ENCODE measurements at places on chromosomes 2 and 18.

DNA sequence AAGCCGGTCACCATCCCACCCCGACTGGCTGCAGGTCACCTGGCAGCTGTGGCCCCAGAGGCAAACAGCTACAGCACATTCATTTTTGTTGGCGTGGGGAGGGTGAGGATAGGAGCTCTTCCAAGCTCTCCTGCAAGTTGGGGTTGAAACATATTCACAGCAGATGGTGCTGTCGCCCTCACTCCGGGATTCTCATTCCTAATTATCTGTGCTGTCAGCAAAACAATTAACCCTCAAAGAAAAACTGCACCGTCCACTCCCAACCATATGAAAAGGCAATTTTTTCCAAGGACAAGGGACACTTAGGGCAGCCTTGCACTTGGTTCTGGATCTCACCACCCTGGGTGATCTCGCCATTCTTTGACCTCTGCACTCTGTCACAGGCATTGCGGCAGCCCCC, 68.6 kb downstream of the ZBTB7C start:
- DNase-seq, result no peak

GRCh38 chr2:234375176-234375880, 121.6 kb downstream of the ARL4C start:
- DNase-seq, result no peak

GRCh38 chr2:241701399-241702154, at the start of gene ING5:
Gene ING5, plus strand, starts transcription at chr2:241702039. Its CDS starts 27 bp downstream, at chr2:241702066.
- peak; percentile 90 for DNase-seq

- DNase-seq, result no peak
These were observed 567 bp downstream of the VWA3B start for GRCh38 chr2:98087447-98088020.

DNA sequence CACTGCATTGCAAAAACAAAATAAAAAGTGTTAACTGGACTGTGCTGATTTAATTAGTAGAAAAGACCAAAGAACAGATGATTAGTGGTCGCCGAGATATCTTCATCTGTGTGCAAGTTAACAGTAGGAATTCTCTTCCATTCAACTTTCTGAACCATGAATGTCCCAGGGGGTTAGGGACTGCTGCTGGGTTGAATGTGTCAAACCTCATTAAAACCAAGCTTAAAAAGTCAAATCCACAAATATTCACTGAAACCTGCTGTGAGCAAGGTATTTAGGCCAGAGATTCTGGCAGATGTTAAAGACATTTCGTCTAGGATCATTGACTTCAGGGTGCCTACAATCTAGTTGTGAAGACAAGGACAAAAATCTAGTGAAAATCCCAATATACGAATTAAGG, 58.7 kb downstream of the STPG4 start:
- no peak for DNase-seq

- DNase-seq, result no peak
These were observed 101.7 kb upstream of the PGAP1 start for GRCh38 chr2:197028230-197028629.

- DNase-seq, result no peak
These were observed 122.2 kb upstream of the NXPH2 start for GRCh38 chr2:138902239-138902871.

- no peak for DNase-seq
These were observed 56.6 kb upstream of the PPM1B start for GRCh38 chr2:44112096-44112495.

- DNase-seq, result no peak
These were observed 11.7 kb downstream of the PASK start for GRCh38 chr2:241137276-241138190.

- no peak for DNase-seq
These were observed 977 bp downstream of the SLC8A1 start for GRCh38 chr2:40450796-40451430.

DNA sequence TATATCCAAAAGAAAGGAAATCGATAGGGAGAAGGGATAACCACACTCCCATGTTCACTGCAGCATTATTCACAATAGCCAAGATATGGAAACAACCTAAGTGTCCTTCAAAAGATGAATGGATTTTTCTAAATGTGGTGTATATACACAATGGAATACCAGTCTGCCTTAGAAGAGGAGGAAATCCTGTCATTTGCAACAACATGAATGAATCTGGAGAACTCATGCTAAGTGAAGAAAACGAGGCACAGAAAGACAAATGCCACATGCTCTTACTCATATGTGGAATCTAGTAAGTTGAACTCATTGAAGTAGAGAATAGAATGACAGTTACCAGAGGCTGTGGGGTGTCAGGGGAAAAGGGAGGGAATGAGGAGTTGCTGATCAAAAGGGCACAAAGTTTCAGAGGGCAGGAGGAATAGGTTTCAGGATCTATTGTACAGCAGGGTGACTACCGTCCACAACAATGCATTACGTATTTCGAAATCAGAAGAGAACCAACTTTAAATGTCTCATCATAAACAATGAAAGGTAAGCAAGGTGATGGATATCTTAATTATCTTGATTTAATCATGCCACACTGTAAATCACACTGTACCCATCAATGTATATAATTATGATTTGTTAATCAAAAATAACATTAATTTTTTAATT, 46.1 kb downstream of the SIGLEC15 start:
- DNase-seq, result no peak

- no peak for DNase-seq
These were observed 157.6 kb downstream of the FAM210A start for GRCh38 chr18:13568443-13569392.

DNA sequence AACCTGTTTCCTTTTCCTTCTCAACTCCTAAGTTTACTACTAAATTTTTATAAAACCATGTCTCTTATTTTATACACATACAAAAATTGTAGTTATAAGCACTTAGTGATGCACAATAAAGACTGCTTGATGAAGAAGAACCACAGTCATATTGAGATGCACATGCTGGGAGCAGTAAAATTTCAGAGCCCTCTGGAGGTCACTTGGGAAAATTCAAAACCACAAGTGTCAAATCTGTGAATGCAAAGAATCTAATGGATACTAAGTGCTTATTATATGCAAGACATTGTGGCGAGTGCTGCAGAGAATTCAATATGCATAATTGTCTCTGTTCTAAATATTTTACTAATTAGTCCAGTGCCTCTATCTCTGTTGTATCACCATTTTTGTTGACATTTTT, 180.5 kb downstream of the VWC2L start:
- DNase-seq, result no peak

GRCh38 chr2:43328133-43328532, 101.7 kb upstream of the ZFP36L2 start:
- no peak for DNase-seq

GRCh38 chr18:47748847-47749599, 181.4 kb downstream of the SMAD2 start:
- DNase-seq, result peak; percentile 51

- DNase-seq, result no peak
These were observed 49.9 kb upstream of the EML6 start for GRCh38 chr2:54673501-54673998.

GRCh38 chr2:239816576-239817467, 208.3 kb downstream of the NDUFA10 start:
- no peak for DNase-seq

DNA sequence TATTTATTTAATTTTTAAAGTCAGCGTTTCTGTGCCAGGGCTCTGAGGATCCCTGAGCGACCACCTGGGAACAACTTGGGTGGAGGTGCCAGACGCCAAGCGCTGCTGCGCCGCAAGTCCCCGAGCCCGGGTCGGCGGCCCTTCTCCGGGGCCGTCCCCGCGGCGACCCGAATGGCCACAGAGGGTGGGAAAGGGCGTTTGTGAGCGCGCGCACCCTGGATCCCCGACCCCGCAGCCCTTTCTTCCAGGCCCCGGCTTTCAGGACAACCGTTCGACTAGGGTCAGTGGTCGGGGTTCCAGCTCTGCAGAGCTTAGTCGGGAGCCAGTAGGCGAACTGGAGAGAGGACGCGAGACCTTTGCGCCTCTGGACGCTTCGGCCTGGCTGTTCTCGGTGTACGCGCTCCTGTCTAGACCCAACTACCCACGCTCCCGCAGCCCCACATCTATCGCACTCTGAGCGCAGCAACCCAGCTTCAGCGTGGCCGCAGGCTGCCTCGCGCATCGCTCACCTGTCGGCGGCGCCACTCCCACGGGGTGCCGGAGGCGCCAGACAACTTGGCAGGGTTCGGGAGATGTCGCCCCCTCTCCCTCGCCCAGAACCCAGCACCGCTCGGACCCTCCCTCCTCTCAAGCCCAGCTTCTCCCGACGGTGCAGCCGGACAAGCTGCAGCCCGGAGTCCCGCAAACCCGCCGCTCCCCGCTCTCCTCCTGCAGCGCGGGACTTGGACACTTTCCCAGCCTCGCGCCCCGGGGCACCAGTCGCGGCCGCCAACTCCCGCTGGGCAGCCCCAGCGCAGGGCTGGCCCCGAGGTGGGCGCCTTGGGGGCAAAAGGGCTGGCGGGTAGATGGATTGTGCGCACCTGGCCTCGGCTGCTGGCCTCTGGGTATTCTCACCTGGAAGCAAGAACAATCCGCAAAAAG, 758 bp downstream of the LYPD1 start:
- DNase-seq, result no peak

DNA sequence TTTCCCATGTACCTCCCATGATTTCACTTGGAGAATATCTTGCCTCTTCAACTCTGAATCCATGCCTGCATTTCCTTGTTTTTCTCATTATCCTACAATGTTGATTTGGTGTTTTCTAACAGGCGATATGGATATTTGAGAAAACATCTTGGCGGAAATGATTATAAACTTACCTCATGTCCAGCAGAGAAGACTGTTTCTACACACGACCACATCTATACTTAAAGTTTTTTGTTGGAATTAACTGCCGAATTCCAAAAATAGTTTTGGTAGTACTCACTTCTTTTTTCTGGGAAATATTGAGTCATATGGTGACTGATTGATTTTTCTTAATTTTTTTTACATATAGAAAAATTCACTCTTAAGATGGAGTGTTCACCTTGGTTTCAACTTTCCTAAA, 41.4 kb upstream of the TMEFF2 start:
- no peak for DNase-seq

- no peak for DNase-seq
These were observed 158.2 kb downstream of the STK39 start for GRCh38 chr2:168089200-168089599.

DNA sequence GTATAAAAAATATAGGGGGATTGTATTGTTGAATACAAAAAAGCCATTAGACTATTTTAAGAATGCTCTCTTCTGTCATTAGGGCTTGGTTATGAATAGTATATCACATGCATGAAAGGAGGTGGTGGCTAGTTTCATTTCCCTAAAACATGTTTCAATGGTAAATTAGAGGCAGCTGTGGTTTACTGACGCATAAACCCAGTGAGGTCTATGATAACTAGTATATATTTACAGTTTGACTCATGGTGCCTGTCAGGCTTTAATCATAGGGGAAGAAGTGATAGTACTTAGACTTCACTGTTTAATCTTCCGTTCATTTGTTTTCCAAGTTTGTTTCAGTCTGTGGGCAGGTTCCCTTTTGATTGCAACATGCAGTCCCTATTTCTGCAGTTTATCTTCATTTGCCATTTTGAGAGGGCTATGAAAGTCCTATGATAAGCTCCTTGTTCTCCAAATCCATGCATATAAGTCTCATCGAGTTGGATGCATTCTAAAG, 55.1 kb upstream of the MAP4K3 start:
- DNase-seq, result no peak

DNA sequence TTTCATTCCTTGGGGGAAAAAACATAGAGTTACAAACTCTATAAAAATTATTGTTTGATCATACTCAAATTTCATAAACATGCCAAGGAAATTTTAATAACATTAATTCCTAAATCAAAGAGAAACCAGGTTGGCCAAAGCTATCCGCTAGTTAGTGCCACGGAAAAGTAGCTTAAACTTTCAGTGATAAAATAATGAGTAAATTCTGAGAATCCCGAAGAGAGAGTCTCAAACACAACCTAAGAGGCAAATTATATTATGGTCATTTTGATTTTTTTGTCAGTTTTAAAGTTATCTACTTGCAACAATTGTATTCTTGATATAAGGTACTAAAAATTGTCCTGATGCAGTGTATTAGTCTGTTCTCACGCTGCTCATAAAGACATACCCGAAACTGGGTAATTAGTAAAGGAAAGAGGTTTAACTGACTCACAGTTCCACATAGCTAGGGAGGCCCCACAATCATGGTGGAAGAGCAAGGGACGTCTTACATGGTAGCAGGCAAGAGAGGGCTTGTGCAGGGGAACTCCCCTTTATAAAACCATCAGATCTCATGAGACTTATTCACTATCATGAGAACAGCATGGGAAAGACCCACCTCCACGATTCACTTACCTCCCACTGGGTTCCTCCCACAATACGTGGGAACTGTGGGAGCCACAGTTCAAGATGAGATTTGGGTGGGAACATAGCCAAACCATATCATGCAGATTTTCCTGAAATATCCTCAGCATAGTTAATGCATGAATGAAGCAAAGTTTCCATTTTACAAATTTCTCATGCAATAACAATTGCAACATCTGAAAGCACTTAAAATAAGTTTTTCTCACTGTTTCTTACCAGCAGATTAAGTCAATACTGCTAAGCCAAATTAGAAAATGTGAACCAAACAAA, 205.9 kb upstream of the STK17B start:
- peak; percentile 2 for DNase-seq

DNA sequence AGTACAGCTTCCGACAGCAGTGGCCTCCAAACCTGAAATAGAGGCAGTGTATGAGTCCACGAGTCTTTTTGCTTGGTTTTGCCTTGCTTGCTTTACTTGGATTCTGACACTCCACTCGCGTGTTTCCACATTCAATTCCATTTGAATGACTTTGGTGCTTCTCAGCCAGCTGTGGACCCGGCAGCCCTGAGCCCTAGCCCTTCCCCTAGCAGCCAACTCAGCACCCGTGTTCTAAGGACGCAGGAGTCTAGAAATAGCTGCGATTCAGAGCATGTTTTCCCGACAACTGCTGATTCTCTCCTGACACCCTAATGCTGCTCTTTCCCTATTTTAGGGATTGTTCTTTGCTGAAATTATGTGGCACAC, 20.6 kb downstream of the LRRFIP1 start:
- no peak for DNase-seq

DNA sequence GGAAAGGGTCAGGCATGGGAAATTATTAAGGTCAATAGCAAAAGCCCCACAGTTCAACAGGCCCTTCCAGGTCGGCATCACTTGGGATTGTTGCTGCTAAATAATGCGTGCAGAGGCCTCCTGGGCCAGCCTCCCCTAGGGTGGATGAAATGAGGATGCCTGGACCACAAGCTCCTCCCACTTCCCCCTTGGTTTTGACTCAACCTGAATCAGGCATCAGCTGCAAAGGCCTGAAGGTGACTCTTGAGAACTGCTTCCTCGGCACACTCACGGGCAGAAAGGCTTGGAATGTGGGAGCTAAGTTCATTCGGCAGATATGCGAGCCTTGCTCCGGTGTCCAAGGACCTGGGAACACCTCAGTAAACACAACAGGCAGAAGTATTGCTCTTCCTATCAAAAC, 69.3 kb downstream of the MBP start:
- DNase-seq, result no peak

- DNase-seq, result no peak
These were observed 24.8 kb downstream of the GALM start for GRCh38 chr2:38690499-38691420.

Measured in activated CD8-positive, alpha-beta memory T cell treated with anti-CD3 and anti-CD28 coated beads for 48 hours (primary cell).